ENCODE measurements at places on chromosomes 2 and 18.

DNA sequence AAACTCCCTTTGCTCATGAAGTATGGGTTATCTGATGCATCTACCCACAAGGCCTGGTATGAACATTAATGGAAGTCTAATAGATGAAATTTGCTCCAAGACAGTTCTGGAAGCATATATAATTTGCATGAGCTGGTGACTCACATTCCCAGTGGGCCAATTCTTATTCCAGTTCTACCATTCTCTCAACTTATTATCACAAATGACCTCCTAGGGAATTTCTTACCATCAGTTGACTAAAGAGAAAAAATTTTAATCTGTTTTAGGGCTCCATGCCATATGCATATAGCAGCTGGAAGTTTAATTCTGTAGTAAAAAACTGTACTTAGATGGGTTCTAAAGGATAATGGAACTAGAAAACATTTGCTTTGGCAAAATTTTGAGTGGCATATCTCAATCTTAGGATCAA lies 165.2 kb upstream of the COL3A1 start:
- DNase-seq = no peak

DNA sequence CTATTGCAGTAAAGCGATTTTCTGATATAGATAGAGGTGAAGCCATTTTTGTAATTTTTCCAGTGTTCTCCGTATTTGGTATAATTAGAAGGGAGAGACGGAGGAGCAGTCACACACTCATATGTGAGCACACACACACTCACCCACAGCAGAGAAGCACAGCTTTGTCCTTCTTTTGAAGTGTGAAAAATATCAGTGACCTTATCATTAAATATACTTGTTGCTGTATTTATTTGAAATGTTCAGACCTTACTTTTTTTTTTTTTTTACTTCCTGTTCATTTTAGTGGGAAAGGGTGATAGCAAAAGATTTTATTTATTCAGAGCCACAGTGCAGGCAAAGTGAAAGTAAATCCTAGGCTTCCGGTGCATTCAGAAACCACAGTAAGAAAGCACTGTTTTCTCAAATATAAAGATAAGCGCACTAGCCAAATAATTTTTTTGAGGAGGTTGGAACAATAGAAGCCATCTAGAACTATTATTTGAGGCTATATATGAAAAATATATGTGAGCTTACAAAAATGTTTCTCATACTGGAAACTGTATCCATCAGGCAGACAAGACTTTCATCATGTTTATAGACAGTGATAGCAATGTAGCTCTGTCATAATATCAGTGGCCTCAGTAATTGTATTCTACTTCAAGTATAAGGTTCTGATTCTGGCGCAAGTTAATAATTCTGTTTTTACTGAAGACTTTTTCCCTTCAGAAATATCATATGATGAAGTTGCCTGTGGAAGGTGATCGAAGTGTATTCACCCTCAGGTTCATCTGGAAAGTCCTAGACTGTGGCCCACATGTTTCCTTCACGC lies 37.2 kb downstream of the TSHZ1 start:
- no peak for DNase-seq

GRCh38 chr2:193894081-193894480 lies 1699.3 kb upstream of the TMEFF2 start:
- no peak for DNase-seq

DNA sequence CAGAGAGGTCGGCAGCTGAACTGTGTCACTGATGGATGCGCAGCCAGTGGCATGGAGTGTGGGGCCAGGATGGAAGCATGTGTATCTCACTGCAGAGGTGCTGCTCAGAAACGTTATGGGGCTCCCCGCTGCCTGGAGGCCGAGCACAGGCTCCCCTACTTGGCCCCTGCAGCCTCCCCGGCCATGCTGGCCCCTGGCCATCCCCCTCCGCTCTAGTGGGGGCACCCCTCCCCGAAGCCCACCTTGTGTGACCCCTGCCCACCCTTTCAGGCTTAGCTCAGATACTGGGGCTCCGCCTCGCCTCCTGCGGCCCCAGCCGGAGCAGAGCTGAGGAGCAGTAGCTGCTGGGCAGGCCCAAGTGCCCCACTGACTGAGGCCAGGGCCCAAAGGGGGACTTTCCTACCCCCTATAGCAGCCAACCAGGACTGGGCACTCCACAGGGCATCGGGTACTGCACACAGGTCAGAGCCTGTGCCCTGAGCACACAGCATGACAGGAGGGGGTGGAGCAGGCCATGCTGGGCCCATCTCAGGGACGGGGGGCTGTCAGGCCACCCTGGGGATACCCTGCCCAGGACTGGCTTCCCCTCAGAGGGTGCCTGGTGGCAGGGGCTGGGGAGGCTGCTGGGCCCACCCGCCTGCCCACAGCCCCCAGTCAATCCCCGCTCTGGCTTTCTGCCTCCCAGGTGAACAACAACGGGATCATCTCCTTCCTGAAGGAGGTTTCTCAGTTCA lies 31.3 kb downstream of the SNED1 start:
- DNase-seq = no peak

- DNase-seq = no peak
Measured at GRCh38 chr2:221969087-221969829, 329.5 kb downstream of the PAX3 start.
